ENCODE measurements at places on chromosomes 3 and 15.

GRCh38 chr3:152126260-152126659 lies 142.5 kb upstream of the MBNL1 start:
- DNase-seq = no peak

DNA sequence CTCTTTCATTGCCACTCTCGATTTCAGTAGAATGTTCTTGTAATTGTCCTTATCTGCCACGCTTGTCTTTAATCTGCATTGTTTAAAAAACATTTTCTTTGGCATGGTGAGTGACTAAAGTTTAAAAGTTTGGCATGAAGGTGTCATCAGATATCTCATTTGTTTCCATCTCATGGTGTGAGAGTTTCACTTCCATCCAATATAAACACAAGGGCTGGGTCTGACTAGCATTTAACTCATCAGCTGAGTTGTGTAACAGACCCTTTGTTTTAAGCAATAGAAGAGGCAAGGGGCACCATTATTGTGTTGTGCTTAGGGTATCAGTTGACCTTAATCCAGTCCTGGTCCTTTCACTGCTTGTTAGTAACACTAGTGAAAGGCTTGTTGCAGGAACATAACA lies 49.9 kb upstream of the IL12A start:
- no peak for DNase-seq

GRCh38 chr3:59473636-59474035 lies 423.8 kb upstream of the CFAP20DC start:
- DNase-seq = no peak

DNA sequence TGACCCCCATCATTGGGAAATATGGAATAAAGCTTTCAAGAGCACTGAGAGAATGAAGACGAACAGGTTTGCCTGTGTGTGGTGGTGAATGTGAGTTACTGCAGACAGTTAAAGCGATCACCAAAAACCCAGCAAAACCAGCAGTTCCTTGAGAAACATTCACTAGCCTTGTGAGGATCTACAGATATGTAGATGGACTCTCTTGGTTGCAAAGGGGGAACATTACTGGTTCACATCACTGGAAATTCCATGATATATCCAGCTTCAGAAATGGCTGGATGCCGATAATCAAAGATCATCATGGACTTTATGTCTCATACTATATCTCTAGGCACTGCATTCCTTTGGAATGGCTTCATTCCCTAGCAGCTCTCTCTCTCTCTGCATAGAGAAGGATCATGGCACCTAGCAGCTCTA lies 10.2 kb upstream of the HERC1 start:
- DNase-seq = no peak

- peak; percentile 90 for DNase-seq
Measured at GRCh38 chr15:90839187-90840071, 29.0 kb upstream of the FURIN start.

GRCh38 chr15:48868536-48868935 lies 9.4 kb upstream of the EID1 start:
- DNase-seq = peak; percentile 12

- no peak for DNase-seq
Measured at GRCh38 chr3:186362988-186363387, 954 bp upstream of the DGKG start.
